ENCODE measurements at places on chromosomes 1 and 21.

DNA sequence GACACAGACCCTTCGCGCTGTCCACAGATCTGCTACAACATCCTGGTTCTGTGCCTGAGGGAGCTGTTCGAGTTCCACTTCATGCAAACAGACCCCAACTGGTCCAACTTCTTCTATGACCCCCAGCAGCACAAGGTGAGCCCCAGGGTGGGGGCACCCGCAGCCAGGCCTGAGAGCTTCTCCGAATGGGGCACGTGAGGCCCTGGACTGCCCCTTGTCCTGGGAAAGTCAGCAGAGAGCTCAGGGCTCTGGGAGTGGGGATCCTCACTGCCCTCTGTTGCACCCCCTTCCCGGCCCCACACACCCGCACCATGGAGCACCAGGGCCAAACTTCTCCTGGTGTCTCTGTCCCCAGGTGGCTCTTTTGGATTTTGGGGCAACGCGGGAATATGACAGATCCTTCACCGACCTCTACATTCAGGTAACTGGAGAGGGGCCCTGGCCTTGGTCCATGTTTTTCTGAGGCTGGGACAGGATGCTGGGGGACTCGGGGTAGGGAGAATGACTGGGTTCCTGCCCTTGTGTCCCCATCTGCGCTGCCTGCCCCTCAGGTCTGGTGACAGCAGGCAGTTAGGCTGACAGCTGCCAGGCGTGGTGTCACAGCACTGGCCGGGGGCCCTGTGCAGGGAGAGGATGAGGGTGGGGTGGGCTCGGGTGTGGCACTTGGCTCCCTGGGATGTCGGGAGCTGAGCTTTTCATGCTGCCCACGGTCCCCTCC lies 44.6 kb downstream of the COQ8A start:
- no peak for DNase-seq

GRCh38 chr1:33762109-33762830 lies 101.6 kb upstream of the HMGB4 start:
- DNase-seq: no peak

DNA sequence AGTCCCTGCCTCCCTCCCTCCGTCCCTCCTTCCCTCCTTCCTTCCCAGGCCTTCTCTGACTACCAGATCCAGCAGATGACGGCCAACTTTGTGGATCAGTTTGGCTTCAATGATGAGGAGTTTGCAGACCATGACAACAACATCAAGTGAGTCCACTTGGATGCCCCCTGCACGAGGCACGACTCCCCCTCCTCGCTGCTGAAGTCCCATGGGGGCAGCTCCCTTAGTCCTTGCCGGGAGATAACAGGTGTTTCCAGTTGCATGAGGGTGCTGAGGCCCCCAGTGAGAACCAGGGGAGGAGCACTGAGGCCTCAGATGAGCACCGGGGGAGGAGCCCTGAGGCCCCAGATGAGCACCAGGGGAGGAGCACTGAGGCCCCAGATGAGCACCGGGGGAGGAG lies 200.0 kb downstream of the LIPI start:
- no peak for DNase-seq

DNA sequence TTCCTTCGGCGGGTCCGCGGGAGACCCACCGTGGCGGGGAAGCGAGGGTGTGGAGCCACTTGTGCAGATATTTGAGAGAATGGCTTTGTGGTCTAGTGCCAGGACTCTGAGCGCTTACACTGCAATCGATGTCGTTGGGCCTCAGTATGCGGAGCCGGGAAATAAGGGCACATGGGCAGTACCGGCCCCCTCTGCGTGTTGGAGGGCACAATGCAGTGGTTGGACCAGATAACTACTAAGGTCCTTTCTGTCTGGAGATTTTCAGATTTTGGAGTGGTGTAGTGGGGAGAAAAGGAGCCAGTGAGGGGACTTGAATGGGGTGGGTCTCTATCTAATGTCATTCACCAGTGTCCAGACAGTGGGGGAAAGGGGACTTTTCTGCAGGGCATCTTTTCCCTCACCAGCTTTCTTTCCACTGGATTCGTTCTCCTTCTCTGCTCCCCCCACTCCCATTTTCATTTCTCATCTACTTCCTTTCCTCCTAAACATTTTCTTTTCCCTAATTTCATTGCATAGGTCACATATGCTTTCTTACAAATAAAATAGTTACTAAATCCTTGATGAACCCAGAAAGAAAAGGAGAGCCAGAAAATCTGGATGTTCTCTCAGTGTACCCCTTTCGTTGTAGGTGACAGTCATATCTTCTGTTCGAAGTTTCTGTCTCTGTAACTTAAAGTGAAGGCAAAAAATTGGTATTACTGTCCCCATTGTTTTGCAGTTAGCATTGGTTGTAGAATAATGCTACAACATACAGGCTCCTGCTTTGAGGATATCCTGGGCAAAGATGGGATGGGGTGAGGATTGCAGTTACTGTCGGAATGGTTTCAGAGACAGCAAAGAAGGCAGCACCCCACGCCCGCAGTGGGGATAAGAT lies 1.4 kb downstream of the ATF3 start:
- DNase-seq: no peak
